Vagina (tissue), 2 donors: ENCODE measurements at places on chromosomes 7 and 10. TPM values are rescaled to one million over a fixed set of nuclear protein-coding genes. Genes with fewer than 3 reads are reported as not detected.

Gene HOXA11
- 9.8 TPM for total RNA-seq

Gene GRM3
- not detected for total RNA-seq

Gene MCM7
- total RNA-seq: 35.1 TPM

Gene GIMAP4
- total RNA-seq: 25.3 TPM

Gene OR13A1
- not detected for total RNA-seq

Gene ZNF777
- 13.5 TPM for total RNA-seq

Gene SLC35B4
- total RNA-seq: 13.0 TPM
